CD8-positive, alpha-beta memory T cell (primary cell): ENCODE measurements at places on chromosomes 1 and 21.

DNA sequence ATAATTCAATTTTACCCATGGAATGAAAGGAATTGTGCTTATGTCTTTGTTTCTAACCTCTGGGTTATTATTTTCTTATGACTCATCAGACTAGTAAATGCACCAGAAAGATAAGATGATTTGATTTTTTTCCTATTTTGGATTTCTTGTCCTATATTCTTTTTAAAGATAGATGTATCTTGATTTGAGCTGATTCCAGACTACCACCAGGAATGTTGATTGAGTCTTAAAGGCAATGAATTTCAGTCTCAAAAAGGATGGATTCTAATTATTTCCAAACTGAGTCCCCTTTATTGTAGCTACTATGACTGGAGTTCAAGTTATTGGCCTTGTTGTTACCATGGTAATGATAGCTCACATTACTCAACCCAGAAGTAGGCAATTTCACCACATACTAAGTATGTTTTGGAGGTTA lies 95.8 kb upstream of the RGS4 start:
- DNase-seq = no peak

DNA sequence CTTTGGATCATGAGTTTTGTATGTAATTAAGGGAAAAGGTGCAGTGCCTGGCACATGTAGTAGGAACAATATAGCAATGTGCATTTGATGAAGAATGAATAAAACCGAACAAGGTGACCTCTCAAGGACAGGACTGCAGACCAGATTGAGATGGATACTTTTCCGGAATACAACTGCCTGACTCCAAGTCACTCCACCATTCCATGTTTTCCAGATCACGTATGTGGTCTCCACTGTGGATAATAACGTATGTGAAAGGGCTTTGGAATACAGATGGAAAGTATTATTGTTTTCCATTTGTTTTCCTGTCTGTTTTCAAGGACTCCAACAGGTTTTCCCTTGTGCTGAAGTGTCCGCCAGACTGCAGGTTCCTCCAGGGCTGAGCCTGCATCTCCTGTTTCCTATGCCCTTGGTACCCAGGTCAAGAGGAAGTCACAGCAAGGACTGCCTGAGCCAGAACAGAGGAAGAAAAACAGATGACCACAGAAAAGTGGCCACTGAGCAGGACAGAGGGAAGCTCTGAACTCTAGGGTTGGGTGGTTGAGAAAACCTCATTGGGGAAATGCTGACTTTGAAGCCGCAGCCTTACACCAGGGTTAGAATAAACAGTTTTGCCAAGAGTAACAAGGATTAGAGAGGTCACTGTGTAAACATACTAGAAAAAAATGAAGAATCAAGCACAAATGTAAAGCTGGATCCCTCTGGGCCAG lies 4.0 kb downstream of the CFAP45 start:
- no peak for DNase-seq

GRCh38 chr1:74858136-74858535 lies 125.2 kb downstream of the TYW3 start:
- DNase-seq = no peak

DNA sequence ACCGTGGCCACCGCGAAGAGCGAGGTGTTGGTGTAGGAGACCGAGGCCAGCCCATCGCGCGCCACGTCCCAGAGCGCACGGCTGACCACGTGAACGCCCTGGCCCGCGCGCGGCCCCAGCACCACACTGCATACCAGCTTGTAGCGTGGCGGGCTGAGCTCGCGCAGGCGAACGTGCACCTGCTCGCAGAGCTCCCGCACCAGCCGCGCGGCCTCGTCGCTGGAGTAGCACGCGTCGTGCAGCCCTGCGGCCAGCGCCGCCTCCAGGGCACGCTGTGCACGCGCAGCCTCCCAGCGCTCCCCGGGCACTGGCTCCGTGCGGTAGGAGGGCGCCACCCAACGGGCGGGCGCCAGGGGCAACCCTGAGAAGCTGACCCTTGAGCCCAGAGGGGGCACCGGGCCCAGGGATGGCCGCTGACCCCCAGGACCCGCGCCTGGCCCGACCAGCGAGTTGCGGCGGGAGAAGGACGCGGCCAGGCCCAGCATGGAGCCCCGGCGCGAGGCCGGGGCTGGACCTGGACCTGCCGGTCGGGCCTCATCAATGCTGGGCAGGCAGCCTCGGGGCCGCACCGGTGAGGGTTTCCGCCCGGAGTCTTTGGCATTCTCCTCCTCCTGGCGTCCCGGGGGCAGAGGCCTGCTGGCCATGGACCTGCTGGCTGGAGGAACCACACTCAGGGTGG lies 987 bp downstream of the DYNLT4 start:
- peak; percentile 38 for DNase-seq

DNA sequence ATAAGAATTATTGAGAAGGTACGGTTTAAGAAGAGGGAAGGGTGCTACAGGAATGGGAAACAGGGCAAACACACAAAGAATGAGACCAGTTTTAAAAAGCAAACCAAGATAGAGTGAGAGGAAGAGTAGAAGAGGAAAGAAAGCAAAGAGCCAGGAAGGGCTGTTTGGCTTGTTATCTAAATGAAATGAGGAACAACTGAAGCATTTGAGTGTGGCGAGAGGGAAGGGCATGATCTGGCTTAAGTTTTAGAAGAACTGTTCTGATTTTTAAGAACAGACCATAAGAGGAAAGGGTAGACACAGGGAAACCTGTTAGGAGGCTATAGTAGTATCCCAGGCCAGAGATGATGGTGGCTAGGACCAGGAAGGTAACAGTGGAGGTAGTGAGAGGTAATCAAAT lies 73.8 kb downstream of the TUT4 start:
- DNase-seq = no peak

- DNase-seq = no peak
Observed at GRCh38 chr1:16354619-16355018, 2.3 kb upstream of the FBXO42 start.
